Kidney glomerular epithelial cell (primary cell): ENCODE measurements at places on chromosomes 16 and 17.

DNA sequence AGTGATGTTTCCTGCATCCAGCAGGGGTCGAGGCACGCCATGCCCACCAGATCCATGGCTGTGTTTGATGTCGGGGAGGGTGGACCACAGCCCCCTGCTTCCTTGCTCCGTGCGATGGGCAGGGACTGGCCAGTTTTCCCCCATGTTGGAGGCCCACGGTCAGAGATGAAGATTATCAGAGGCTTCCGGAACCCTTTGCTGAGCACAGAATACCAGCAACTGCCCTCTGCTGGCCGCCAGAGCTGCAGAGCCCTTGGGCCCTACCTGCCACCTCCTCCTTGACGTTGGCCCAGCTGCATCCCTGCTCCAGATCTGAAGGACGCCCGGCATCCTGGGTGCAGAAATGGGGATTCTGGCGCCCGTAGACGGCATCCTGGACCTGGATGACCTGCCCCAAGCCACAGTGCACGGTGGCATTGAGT lies 23.7 kb upstream of the BCO1 start:
- no peak for DNase-seq

- no peak for DNase-seq
These were observed 26.5 kb downstream of the ZSWIM7 start for GRCh38 chr17:15973016-15973415.

- peak; percentile 30 for DNase-seq
These were observed 40.1 kb downstream of the MYO18A start for GRCh38 chr17:29140051-29140621.

GRCh38 chr16:24217461-24217860 lies 38.7 kb upstream of the CACNG3 start:
- no peak for DNase-seq

- no peak for DNase-seq
These were observed 2.7 kb downstream of the CDH15 start for GRCh38 chr16:89174055-89174827.

DNA sequence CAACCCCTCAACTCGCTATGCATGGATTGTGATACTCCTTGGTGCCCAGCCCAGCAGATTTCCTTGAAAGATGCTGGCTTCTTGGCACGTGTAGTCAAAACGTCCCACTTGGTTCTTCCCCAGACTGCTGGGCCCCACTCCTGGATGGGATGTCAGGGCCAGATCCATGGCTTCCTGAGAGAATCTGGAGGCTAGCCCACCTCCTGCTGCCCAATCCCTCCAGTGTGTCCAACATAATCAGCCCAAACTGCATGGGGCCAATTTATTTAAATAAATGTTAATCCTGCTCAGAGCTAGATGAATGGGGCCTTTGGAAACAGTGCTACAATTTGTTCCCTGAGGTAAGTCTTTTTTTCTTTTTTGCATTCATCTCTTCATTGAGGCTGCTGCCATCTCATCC lies 49.4 kb downstream of the WSB1 start:
- DNase-seq = no peak

DNA sequence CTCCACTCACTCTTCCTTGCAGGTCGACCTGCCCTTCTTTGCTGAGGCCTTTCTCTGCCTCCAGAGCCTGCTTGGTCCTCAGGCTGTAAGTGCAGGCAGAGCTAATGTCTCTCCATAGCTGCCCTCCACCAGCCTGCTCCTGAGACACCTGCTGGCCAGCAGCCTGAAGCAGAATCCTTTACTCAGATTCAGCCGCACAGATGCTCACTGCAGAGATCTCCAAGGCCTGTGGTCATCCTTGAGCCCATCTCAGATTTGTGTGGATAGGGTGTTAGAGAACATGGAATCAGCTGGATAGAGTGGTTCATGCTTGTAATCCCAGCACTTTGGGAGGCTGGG lies 11.5 kb downstream of the DEXI start:
- DNase-seq = no peak

DNA sequence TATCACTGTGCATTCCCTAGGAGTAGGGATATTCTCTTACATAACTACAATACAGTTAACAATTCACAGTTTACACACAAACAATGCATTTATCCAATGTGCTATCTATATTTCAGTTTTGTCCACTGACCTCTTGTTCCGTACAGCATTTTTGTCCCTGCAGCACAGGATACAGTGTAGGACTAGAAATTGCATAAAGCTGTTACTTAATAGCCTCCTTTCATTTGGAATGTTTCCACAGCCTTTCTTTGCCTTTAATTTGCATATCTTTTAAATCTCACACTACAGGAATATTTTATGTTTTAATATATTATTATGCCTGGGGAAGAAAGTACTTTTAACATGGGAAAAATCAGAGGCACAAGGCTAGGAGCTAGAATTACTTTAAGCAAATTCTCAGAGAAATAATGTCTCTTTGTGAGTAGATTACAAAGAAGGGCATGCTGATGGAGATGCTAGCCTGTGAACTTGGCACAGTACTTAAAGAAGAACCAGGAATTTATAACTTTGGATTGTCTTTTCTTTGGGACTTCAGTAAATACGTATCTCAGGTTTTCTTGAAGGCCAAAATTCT lies 144.3 kb downstream of the ITFG1 start:
- DNase-seq = no peak

GRCh38 chr16:87267566-87267965 lies 49.6 kb downstream of the C16orf95 start:
- DNase-seq = no peak

- DNase-seq = no peak
These were observed 60.2 kb downstream of the WIPI1 start for GRCh38 chr17:68397108-68397536.

DNA sequence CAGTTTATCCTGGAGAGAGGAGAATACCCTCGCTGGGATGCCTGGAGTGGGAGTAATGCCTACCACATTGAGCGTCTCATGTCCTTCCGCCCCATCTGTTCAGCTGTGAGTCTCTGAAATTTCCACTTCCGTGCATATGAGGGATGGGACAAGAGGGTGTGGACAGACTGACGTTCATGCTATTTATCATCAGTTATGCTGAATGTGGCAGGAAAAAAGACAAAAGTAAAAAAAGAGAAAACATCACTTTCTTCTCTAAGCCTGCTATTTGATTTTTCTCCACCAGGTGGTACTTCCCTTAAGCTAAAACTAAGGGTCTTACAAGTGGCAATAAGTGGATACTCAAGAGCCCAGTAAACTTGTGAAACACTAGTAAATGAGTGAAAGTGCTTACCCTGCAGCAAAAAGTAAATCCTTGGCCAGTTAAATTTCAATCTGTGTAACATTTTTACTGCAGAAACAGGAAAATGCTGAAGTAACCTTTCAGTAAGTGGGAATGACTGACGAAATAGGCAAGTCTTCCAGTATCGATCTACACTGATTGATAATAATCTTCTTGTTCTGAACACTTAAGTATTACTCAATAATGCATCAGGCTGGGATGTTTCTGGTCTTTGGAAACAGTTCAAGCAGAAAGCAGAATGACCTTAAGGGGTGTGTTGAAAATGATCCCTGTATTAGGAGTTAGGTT lies 5.6 kb downstream of the CRYBA1 start:
- no peak for DNase-seq

- DNase-seq = no peak
These were observed 106.4 kb upstream of the CES5A start for GRCh38 chr16:55981557-55981956.

GRCh38 chr17:27453471-27453870 lies 2.8 kb upstream of the KSR1 start:
- DNase-seq = no peak

GRCh38 chr17:45043813-45044540 lies 7.5 kb downstream of the DCAKD start:
- DNase-seq = no peak

DNA sequence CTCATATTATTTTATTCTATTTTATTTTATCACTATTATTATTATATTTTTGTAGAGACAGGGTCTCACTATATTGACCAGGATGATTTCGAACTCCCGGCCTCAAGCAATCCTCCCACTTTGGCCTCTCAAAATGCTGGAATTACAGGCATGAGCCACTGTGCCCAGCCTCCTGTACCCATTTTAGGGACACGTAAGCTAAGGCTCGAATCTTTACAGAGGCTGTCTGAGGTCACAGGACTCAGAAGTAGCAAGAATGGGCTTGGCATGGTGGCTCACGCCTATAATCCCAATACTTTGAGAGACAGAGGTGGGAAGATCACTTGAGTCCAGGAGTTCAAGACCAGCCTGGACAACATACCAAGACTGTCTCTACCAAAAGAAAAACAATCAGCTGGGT lies 12.7 kb upstream of the ABAT start:
- DNase-seq = no peak

GRCh38 chr17:59355030-59355701 lies 23.7 kb downstream of the YPEL2 start:
- DNase-seq = no peak

GRCh38 chr17:19460700-19461099 lies 49.7 kb downstream of the RNF112 start:
- no peak for DNase-seq

DNA sequence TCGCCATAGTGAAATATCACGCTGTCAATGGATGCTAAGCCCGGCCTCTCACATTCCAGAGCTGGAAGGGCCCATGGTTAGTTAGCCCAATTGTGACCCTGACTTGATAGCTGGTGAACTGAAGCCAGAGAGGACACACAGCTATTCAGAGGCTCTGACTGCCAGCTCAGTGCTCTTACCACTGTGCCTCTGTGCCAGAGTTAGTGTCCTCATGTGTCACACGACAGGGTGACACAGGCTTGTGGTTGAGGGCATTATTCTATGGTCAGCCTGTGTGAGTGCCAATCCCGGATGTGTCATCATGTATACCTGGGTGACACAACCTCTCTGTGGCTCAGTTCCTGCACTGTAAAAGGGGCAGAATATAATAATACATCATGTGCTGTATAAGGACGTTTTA lies 2.5 kb upstream of the MT1X start:
- no peak for DNase-seq

- no peak for DNase-seq
These were observed 37.7 kb downstream of the C16orf78 start for GRCh38 chr16:49411121-49411970.

GRCh38 chr17:45341533-45342158 lies 24.8 kb upstream of the MAP3K14 start:
- DNase-seq = peak; percentile 92
